ENCODE measurements at places on chromosomes 6 and 20.

DNA sequence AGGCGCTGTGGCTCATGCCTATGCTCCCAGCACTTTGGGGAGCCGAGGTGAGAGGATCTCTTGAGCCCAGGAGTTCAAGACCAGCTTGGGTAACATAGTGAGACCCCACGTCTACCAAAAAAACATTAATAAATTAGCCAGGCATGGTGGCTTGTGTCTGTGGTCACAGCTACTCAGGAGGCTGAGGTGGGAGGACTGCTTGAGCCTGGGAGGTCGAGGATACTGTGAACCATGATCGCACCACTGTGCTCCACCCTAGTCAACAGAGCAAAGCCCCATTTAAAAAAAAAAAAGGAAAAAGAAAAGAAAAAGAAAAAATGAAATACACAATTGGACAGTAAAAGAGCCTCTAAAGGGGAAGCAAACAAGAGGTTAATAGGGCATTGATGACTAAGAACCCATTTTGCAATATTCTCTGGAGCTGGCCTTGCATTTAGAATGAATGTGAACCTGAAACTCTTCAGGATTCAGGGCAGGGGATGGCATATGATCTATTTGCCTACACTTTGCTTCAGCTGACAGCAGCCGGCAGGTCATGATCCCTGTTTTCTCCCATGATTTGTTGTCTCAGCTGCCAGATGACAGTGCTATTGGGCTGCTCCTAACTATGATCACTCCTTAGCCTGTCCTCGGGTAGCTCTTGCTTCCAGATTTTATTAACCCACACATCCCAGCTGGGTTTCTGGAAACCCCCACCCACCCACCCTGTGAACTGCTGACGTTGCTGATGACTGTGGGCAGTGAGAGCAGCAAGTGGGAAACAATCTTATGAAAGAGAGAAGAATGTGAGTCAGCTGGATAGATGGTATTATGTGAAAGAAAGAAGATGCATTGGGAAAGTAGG is 83.8 kb upstream of the ELOVL5 start:
- DNase-seq: no peak

- no peak for DNase-seq
Observed at GRCh38 chr6:144853603-144854002, 568.5 kb downstream of the UTRN start.

- DNase-seq: no peak
Observed at GRCh38 chr6:7921632-7922092, 11.1 kb upstream of the TXNDC5 start.

GRCh38 chr20:53609491-53610445 is 16.1 kb upstream of the ZNF217 start:
- DNase-seq: no peak

- DNase-seq: no peak
Observed at GRCh38 chr20:21633829-21634228, 71.6 kb upstream of the PAX1 start.

GRCh38 chr6:16270178-16270794 is 31.9 kb downstream of the GMPR start:
- no peak for DNase-seq

GRCh38 chr6:33290459-33290858 is 1.1 kb downstream of the PFDN6 start:
- DNase-seq: no peak

DNA sequence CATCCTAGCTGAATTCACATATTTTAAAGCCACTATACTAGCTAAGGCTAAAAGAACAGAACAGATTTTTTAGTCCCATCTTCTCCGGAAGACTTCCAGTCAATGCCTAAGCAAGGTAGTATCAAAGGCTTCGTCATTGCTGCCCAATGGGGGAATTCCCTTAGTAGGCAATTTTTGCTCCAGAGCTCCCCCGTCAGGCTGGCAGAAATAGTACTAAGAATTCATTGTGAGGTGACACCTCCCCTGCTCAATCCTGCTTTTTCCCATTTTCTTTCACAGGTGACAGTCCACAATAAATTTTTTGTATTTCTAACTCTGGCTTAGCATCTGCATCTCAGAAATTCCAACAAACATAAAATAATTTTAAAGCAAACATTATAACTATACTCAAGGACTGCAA is 52.8 kb upstream of the SRSF6 start:
- no peak for DNase-seq

DNA sequence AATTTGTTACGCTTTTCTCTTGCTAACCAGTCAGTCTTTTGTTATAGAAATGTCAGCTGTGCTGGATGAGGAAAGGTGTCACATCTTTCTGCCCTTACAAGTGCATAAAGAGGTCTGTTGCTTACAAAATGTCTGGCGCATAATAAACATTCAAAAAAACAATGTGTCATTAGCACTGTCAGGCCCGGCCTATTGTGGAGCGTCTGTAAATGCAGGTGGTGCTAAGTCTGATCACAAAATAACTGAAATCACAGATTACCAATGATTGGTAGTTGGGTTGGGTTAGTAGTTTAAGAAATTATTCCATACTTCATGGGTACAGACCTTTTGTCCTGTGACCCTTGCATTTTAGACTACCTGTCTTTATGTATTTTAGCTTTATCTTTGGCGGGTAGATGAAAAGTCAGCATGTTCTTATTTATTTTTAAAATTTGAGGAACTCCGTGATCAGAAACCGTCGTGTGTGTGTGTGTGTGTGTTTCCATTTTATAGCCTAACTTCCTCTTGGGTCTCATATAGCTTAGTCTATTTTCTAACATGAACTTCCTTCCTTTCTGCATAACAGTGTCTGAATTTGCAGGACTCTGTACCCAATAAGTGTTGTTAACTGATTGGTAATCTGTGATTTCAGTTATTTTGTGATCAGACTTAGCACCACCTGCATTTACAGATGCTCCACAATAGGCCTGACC is 88.1 kb upstream of the IFNGR1 start:
- DNase-seq: no peak

DNA sequence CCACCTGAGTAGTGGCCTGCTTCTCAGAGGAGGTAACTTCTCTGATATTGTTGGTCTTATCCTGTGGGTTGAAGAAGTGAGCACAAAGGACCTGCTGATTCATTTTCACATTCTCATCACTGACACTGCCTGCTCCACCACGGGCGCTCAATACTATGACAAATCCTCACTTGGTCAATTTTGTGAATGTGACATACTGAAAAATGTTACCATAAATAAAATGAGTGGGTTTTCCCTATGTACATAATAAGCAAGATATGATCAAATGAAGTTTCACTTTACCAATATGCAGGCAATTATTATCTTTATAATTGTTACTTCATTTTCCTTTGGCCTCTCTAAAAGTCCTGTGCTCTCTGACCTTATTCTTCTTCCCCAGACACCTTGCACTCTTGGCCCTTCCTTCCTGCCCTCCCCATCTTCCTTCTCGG is 71.5 kb upstream of the RIPOR2 start:
- DNase-seq: no peak

GRCh38 chr20:11403711-11404110 is 514.0 kb upstream of the BTBD3 start:
- DNase-seq: no peak

DNA sequence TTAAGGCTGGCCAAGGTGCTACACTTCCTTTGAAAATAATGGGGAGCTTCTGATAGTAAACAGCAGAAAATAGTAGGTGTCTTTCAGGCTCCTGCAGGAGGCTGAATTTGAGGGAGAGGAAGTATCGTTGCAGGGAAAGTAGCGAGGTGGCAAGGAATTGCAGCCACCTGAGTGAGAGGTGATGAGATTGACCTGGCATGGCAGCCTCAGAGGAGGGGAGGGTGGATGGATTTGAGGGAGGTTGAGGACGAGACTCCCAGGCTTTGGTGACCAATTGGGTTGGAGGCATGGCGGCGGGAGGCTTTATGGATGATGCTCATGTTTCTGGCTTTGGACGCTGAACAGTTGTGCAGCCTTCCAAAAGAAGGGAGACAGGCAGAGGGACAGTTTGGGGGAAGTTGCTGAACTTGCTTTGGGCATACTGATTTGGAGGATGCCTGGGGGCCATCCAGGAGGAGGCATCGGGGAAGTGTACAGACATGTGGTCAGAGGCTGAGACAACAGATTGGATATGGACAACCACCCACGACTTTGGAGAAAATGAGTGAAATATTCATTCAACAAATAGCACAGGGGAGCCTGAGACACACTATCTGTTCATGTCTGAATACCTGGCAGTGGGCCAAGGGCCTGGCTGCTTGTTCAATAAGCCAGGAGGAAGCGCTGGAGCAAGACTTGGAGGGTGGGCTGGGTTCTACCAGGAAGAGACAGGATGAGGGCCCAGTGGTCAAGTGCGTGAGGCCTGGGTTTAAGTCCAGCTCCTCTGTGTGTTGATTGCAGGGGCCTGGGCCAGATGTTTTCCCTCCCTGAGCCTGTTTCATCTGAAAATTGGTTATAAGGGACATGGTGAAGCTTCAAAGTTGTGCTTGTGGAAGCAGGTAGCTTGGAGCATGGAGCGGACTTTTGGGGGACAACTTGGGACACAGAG is 113.2 kb downstream of the CEBPB start:
- DNase-seq: peak; percentile 68

DNA sequence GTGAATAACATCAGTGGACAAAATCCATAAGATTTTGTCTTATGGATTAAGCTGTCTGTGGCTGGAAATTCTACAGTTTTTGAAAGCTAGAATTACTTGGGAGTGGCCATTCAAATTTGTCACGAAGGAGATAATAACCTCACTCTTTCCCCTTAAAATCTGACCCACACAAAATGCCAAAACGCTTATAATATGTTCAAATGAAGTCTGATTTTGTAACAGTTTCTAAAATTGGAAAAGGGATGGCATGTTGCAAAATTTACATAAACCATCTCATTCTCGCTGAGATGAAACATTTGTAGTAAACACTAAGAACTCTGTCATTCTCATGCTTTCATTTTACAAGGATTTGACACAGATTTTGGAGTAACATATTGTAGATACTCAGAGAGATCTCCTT is 112.7 kb downstream of the GJA1 start:
- no peak for DNase-seq

DNA sequence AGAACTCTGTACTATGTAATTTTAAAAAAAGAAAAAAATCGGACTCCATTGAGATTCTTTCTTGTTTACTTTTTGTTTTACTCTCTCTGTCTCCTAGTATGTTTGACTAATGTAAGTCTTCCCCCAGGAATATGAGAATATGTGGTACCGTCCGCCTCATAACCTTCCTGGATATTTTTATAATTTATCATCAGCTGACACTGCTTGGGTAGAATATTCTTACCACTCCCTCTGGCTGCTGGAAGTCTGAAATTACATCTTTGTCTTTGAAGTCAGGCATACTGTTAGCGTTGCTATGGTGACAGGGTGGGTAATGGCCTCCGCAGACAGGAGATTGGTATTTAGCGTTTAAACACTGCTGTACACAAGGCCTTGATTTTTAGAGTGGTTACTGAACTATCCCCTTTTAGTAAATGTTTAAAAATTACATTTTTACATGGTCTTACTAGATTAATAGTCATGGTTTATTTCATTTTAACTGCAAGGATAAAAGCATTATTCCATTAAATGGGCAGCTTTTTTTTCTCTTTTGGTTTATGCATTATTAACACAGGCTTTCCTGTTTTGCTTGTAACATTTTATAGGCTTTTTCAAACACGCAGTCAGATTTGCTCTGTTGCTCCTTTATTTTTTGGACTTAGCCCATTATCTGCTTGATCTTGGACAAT is 176.4 kb downstream of the ARID1B start:
- DNase-seq: no peak

All from body of pancreas (tissue), 4 donors.